ENCODE measurements at places on chromosomes 7 and 10.

- no peak for DNase-seq
These were observed 151.3 kb upstream of the SP4 start for GRCh38 chr7:21276471-21277035.

GRCh38 chr10:111445667-111446066, 368.8 kb downstream of the ADRA2A start:
- no peak for DNase-seq

GRCh38 chr10:75297021-75297599, 61.4 kb upstream of the COMTD1 start:
- no peak for DNase-seq

GRCh38 chr7:105728028-105728427, 146.7 kb upstream of the EFCAB10 start:
- DNase-seq, result no peak

GRCh38 chr10:42979181-42979580, 97.7 kb upstream of the RET start:
- peak; percentile 11 for DNase-seq

DNA sequence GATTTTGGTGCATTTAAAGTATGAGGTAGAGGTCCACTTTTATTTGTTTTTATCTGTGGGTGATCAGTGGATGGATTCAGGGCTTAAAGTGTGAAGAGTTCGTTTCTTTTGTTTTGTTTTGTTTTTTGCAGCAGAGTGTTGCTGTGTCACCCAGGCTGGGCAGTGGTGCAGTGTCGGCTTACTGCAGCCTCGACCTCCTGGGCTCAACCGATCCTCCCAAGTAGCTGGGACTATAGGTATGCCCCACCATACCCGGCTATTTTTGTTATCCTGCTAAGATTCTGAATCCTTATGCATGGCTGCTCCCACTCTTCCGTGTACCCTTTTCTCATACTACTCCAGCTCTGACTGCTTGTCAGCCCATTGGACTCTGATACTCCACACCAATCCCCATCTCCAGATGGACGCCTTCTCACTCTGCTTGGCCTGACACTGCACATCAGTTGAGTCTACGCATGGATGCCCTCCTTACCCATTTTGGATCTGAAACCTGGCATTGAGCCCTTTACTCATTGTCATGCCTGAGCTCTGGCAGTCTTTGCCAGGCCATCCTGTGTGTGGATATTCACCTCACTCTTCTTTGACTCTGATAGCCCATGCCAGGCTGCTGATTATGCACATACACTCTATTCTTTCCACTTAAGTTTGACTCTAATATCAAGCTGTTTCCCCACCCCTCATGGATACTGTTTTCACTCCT, 119.5 kb downstream of the CCSER2 start:
- no peak for DNase-seq

- no peak for DNase-seq
These were observed 89.9 kb upstream of the MACROH2A2 start for GRCh38 chr10:69962746-69963135.

GRCh38 chr7:1457949-1458682, 1.2 kb downstream of the MICALL2 start:
- DNase-seq, result no peak

DNA sequence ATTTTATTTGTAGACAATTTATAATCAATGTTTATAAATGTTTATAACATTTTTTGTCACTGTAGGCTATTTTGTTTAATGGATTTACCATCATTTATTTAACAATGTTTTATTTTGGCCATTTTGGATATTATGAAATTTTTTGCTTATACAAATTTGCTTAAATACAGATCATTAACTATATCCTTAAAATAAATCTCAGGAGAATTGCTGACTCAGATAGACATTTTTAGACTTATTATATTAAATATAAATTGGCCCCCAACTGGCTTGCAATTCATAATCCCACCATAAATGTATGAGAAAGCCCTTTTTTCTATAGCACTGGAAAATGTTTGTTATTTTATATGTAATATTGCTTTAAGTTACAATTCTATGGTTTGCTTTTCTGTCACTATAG, 3.8 kb upstream of the CLRN3 start:
- DNase-seq, result no peak

DNA sequence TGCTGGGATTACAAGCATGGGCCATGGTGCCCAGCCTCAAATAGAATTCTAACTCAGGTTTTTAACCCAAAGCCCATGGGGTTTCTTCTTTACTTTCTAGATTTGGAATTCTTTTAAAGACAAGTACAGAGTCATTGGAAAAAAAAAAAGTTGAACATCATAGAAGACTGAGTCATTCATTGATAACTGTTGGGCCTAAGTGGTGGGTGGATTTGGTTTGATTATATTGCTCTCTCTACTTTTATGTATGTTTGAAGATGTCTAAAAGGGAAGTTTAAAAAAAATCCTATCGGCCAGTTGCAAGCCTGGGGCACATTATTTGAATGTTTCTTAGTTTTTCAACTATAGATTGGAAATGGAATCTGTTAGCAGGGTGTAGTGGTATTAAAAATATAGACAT, 49.7 kb downstream of the INPP5F start:
- no peak for DNase-seq

DNA sequence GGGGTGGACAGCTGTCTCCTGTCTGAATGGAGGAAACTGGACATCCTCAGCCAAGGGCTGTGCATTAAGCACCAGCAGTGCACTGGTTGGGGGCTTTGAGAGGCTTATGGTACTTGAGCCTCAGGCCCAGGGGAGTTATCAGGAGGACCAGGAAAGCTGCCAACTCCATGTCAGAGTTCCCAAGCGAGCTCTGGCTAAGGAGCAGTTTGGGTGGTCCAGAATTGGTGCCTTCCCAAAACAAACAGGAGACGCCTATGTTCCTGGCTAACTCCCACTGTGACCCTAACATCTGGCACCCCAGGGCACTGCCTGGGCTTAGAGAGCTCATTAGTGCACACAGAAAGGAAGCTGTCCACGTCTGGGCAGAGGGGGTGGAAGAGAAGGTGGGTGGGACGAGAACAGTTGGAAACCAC, 408.6 kb upstream of the NPVF start:
- no peak for DNase-seq

GRCh38 chr10:58400609-58401008, 15.4 kb downstream of the TFAM start:
- no peak for DNase-seq

- DNase-seq, result peak; percentile 57
These were observed 73.1 kb upstream of the UCN3 start for GRCh38 chr10:5291501-5292195.

DNA sequence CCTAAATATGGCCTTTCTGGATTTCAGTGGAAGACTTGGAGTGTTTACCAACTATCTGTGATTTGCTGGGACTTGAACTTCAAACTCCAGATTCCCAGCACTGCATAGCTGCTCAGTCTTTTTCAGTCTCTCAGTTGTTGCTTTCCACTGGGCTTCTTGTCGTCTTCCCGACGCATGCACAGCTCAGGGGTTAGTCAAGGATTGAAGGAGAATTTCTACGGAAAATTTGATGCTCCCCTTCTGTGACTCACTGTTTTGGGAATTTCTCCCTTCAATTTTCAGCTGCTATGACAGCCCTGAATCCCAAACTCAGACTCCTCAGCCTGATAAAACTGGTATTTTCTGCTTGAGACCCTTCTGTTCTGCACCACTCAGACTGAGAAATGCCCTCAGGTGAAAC, 91.7 kb downstream of the CYP26A1 start:
- DNase-seq, result no peak

GRCh38 chr10:89793649-89794254, 92.4 kb downstream of the KIF20B start:
- peak; percentile 32 for DNase-seq

GRCh38 chr7:82286798-82287140, 156.8 kb downstream of the CACNA2D1 start:
- no peak for DNase-seq

DNA sequence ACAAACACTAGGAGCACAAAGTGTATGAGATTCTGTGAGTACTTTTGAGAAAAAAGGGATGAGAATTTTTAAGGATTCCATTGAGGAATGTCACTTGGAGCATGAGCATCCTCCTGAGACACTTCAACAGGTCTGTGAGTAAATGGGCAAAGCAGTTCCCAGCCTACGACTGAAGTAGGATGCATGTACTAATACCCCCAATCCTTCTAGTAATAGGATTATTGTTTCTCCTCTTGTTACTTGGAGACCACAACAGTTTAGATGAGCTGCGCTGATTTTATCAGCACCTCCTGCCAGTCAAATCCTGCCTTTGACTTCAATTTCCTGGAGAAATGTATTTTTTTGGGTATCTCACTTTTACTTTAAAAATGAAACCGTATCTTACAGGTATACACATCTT, 820 bp downstream of the BBS9 start:
- no peak for DNase-seq

DNA sequence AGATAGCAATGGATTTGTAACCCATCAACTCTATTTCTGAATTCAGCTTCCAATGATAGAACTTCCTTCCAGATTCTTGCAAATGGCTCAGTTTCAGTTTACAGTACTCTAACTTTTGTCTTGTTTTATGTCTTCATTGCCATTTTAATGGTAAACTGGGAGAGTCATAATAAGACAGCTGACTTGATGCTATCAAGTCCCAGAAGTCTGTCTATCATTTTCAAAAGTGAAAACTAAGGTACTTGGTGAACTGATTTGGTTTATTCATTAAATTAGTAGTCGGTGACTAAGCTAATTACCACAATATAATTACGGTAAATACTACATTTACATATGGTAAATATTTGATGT, 25.0 kb downstream of the RTKN2 start:
- DNase-seq, result no peak

DNA sequence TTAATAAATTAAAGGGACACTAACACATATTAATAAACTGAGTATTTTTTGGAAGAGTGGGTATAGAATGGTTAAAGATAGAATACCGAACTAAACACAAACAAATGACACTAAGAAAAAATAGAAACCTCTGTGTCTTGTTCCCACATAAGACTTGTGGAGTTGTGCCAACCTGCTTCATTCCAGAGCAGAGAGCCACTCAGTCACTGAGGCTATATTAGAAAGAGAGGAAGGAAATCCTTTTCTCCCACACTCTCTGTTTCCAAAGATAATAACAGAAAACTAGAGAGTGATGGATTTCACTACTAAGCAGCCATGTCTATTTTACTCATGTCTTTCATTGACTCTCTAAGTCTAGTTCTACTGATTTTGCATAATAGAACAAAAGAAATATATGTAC, 26.0 kb downstream of the CTNNA3 start:
- DNase-seq, result no peak

- DNase-seq, result no peak
These were observed 321.2 kb downstream of the DNAJB6 start for GRCh38 chr7:157657741-157658740.

DNA sequence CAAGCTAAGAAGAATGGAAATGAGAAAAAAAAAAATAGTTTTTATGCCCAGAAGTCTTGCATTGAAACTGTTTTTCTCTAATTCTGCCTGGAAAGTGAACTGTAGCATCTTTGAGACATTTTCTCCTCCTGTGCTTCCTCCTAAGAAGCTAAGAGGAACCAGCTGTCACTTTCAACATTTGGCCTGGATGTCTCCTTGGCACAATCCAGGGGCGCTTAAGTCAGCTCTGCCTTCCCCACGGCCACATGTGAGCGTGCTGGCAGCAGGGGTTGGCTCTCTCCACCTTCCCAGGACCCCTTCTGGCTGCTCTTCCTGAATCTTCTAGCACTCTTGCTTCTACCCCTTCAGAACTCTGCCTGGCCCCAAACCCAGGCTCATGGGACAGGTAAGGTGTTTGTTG, 289.6 kb upstream of the ADARB2 start:
- no peak for DNase-seq

GRCh38 chr7:4616116-4616515, 66.0 kb upstream of the FOXK1 start:
- no peak for DNase-seq

- no peak for DNase-seq
These were observed 249.1 kb upstream of the LYZL1 start for GRCh38 chr10:29039677-29040189.

DNA sequence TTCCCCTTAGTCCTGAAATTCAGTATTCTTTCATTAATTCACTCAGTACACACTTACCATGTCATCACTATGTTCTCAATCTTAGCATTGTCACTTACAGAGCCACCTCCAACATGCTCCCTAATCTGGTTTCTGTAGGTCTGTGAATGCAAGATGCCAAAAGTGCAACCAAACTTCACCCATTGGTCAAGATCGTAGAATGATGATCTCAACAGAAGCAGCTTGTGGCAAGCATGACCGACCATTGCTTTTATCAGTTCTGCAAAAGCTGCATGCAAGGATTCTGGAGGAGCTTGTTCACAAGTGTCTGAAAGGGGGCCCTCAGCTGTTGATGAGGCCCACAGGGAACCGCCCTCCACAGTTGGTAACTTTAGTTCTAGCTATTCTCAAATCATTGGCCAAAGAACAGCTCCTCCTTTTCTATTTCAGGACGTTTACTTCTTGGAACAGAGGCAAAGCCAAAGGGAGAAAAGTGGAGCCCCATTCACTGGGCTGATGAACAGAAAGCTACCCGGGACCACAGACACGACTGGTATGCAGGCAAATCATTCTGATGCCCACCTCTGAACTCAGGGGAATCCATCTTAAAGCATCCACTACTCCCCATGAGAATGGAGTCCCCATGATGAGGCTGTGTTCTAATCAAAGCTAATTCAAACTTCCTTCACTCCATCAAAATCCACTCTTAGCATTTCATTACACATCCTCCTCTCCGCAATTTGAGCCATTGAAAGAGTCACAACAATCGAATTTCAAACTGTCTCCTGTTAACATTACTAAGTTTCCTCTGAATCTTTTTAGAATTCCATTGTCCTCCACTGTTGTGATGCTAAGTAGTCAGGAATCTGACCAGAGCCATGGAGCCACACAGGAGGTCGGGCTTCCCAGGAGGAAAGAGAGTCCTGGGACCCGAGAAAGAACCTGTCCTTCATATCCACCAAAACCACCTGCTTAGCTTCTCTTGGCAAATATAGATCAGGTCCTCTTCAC, 13.9 kb downstream of the GRB10 start:
- DNase-seq, result no peak

GRCh38 chr10:100364735-100365391, 17.8 kb downstream of the SCD start:
- no peak for DNase-seq

- no peak for DNase-seq
These were observed 540.7 kb downstream of the MAGI2 start for GRCh38 chr7:78912781-78913180.

Measured in activated T-cell treated with anti-CD3 and anti-CD28 coated beads, Interleukin-2, amount 50 U/mL, for 48 hours (primary cell).